Posterior cingulate gyrus (tissue), 11 donors: ENCODE measurements at places on chromosomes 1 and 21.
A peak's percentile ranks its signal among the peaks of the same experiment; 100 is the strongest.

- DNase-seq, result no peak
Observed at GRCh38 chr1:54825696-54826095, 24.6 kb upstream of the TTC22 start.

DNA sequence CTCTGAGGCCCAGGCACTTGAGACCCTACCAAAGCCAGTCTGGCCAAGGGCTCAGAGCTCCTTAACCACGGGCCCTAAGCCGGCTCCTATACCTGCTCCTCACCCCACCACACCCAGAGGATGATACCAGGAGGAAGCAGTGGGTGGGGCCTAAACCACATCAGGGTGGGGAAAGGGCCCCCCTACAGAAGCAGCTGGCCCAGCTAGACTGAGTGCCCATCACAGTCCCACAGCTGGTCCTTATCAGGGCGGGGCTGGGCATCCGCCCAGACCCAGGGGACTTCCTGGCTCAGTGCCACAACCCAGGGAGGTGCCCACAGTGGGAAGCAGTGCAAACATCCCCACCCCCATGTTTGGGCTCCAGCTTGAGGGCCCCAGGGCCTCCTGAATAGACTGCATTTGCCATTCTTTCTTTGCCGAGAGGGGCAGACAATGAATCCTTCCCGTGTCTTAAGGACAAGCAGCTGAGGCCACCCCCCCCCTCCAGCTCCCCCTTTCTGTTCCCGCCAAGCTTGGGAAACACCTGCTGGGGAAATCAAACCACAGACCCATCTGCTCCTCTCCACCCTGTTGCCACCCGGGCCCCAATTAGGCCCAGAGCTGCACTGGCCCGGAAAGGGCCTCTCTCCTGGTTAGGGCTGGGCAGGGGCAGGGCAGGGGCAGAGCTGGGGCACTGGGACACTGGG is 6.2 kb downstream of the E2F2 start:
- no peak for DNase-seq

- DNase-seq, result no peak
Observed at GRCh38 chr21:43191521-43191920, 22.7 kb downstream of the CRYAA start.

DNA sequence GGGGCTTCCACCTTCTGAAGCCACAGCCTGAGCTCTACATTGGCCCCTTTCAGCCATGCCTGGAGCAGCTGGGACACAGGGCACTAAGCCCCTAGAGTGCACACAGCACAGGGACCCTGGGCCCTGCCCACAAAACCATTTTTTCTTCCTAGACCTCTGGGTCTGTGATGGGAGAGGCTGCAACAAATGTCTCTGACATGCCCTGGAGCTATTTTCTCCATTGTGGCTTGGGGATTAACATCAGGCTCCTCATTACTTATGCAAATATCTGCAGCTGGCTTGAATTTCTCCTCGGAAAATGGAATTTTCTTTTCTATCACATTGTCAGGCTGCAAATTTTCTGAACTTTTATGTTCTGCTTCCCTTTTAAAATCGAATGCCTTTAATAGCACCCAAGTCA is 795.7 kb downstream of the LTN1 start:
- DNase-seq, result no peak

DNA sequence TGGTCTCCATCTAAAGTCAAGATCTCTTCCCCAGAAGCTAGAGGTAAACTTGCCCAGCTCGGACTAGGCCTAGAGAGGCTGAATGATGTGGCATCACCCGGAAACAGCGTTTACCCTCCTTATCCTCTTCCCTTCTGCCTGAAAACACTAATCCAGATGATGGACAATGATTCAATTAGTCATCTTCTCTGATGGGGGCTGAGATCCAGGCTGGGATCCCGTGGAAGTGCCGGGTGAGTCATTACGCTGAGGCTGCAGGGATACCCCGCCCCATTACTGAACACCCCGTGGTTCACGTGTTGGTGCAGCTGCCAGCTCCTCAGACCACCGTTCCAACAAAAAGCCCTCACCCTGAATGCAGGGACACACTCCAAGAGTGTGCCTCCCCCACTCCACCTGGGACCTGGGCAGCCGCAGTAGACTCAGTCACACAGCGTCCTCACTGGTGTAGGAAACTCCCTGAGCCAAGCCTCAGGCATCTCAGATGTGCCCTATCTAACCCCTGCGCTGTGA is 2.0 kb downstream of the S100A6 start:
- DNase-seq, result peak; percentile 82

- no peak for DNase-seq
Observed at GRCh38 chr1:100353988-100354387, 1.7 kb downstream of the CDC14A start.

DNA sequence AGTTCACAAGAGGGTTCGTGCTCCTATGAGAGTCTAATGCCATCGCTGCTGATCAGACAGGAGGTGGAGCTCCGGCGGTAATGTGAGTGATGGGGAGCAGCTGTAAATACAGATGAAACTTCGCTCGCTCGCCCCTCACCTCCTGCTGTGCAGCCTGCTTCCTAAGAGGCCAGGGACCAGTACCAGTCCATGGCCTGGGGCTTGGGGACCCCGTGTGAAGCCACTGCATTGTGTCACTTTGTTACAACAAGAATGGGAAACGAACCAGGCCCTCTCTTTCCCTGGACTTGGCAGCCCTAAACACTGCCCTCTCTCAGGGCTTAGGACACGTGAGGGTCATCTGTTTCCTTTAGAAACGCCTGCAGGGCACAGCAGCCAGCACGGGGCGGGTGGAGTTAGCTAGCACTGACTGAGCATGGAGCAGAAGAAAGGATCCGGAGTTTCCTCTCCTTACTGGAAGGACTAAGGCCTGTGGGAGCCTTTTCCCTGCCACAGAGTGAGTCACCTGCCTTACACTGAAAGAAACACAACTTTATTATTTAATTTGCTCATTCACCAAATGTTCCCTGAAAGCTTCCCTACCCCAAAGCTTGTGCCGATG is 185.2 kb upstream of the TMEM51 start:
- peak; percentile 53 for DNase-seq

GRCh38 chr1:108750476-108751181 is 4.2 kb downstream of the STXBP3 start:
- DNase-seq, result no peak

DNA sequence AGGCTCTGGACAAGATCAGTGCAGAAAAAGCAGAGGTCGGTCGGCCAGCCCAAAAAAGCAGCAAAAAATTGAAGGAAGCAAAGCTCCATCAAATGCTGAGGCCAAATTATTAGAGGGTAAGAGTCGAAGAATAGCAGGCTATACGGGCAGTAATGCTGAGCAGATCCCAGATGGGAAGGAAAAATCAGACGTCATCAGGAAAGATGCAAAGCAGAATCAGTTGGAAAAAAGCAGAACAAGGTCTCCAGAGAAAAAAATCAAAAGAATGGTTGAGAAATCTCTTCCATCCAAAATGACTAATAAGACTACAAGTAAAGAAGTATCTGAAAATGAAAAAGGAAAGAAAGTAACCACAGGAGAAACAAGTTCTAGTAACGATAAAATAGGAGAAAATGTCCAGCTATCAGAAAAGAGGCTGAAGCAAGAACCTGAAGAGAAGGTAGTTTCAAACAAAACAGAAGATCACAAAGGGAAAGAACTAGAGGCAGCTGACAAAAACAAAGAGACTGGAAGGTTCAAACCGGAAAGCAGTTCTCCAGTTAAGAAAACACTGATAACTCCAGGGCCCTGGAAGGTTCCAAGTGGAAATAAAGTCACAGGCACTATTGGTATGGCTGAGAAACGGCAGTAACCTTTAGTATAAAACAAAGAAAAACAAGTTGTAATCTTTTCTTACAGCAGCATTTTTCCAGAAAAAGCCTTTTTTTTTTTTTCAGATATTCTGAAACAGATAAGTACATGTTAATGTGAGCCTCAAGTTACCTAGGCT is 75.7 kb downstream of the PHTF1 start:
- DNase-seq, result no peak

- no peak for DNase-seq
Observed at GRCh38 chr1:55363268-55363667, 148.1 kb upstream of the USP24 start.

DNA sequence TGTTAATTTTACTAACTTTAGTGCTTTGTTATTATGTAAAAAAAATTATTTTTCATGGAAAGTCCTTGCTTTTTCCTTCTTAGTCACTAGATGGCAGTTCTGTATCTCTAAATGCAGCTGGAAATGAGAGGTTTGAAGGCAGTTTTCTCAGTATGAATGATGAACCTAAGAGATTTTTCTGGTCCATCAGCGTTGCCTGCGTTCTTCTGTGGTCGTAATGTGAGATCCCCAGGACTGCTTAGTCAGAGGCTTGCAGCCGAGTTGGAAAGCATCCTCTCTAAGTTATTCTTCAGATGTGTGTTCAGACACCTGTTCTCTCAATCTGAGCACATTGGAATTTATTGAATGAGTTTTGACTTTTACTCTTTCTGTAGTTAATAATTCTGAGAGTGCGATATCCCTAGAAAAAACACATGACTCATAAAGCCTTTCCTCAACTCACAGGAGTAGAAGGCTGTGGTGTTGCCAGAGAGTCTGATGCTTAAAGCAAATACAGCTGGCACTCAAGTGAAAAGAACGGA is 99.3 kb downstream of the FMN2 start:
- DNase-seq, result no peak

DNA sequence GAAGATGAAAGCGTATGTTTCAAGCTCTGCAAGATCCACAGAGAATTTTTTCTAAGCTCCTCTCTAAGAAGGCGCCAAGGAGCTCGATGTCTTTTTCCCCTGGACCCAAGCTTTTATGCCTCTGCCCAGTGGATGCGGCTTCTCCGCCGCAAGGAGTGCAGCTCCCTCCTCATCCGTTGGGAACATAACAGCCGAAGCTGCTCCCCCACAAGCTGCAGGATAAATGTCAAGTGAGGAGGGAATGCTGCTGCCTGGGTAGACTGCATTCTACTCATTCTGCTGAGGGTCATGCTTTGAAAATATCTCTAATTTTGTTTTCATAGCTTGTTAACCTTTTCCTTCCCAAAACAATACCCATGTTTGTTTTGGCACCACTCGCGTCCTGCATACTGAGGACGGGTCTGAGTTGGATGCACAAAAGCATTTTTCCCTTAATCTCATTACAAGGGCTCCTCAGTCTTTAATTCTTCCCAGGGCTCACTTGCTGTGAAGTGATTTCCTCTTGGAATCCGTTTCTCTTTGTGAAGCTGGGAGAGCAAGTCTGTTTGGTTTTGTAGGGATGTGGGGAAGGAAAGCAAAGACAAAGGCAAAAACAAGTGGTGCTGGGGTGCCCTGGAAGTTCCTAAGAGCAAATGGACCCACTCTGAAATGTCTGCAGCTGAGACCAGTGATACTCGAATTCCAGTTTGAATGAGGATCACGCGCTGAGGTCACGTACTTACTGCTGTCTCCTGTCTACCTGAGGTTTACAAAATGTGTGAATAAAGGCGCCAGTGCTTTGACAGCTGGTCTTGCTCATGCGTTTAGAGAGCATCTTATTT is 134.0 kb upstream of the IRF2BP2 start:
- no peak for DNase-seq

- no peak for DNase-seq
Observed at GRCh38 chr1:90046635-90047034, 51.7 kb downstream of the ZNF326 start.

GRCh38 chr1:63817152-63817667 is 43.4 kb downstream of the ROR1 start:
- no peak for DNase-seq

GRCh38 chr1:33182896-33183295 is 1.1 kb upstream of the TRIM62 start:
- no peak for DNase-seq

- no peak for DNase-seq
Observed at GRCh38 chr1:12078938-12079861, 16.1 kb downstream of the TNFRSF8 start.

DNA sequence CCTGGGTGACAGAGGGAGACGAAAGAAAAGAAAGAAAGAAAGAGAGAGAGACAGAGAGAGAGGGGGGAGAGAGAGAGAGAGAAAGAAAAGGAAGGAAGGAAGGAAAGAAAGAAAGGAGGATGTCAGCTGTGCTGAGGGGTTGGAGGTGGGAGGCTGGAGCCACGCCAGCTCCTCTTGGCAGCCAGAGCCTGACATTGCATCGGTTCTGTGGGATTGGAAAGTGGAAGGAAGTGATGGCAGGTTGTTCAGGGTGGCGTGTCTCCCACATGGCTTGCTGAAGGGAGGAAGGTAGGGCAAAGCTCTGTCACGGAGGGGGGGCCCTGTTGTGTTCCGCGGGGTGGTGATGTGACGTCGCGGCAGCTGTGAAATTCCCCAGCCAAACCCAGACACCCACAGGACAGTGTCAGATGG is 30.7 kb downstream of the EIF2D start:
- peak; percentile 28 for DNase-seq

- DNase-seq, result no peak
Observed at GRCh38 chr1:198387587-198387986, 152.9 kb downstream of the ATP6V1G3 start.

- no peak for DNase-seq
Observed at GRCh38 chr1:1664941-1665814, 6.4 kb upstream of the CDK11B start.

DNA sequence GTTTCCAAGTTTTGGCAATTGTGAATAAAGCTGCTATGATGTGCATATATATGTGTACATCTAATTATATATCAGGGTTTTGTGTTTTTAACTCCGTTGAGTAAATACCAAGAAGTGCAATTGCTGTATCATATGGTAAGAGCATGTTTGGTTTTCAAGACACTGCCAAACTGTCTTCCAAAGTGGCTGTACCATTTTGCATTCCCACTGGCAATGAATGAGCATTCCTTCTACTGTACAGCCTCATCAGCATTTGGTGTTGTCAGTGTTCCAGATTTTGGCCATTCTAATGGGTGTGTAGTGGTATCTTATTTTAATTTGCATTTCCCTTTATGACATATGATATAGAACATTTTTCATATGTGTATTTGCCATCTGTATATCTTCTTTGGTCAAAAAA is 246.3 kb downstream of the USH2A start:
- no peak for DNase-seq

GRCh38 chr1:52127181-52128180 is 14.4 kb upstream of the ZFYVE9 start:
- DNase-seq, result no peak

GRCh38 chr1:231923491-231924041 is 297.0 kb downstream of the DISC1 start:
- DNase-seq, result no peak

GRCh38 chr21:39531064-39531463 is 79.3 kb downstream of the SH3BGR start:
- no peak for DNase-seq
